Neural crest cell (in vitro differentiated cells): ENCODE measurements at places on chromosomes 5 and 9. TPM values are rescaled to one million over a fixed set of nuclear protein-coding genes. Genes with fewer than 3 reads are reported as not detected.

GMCL2 gene
- not detected in 2 replicates for total RNA-seq

SLC6A7 gene
- total RNA-seq: not detected in 2 replicates

LOX gene
- 1.2 and 1.4 TPM in 2 replicates for total RNA-seq

PGM5 gene
- total RNA-seq: 0.16 and 0.43 TPM in 2 replicates

NAIP gene
- total RNA-seq: 10.3 and 11.3 TPM in 2 replicates

DND1 gene
- total RNA-seq: 4.2 and 4.6 TPM in 2 replicates

- no peak for DNase-seq
- H3K36me3 ChIP-seq: peaks cover 2% of the 10 kb centered on the region
- H3K4me3 ChIP-seq: no peak overlapping the region
- H3K4me1 ChIP-seq: no peaks in the 10 kb centered on the region
Measured at GRCh38 chr5:128613128-128613527, 75.1 kb upstream of the FBN2 start.

- H3K4me1 ChIP-seq: peaks cover 42% of the 10 kb centered on the region
- H3K27me3 ChIP-seq: no peaks in the 10 kb centered on the region
- no peak overlapping the region for H3K27ac ChIP-seq
- no peak overlapping the region for H3K4me3 ChIP-seq
Measured at GRCh38 chr9:120922404-120923195, 4.0 kb downstream of the TRAF1 start.

GRCh38 chr9:35882263-35882848, 12.2 kb upstream of the OR13J1 start:
- H3K27ac ChIP-seq: no peak overlapping the region
- DNase-seq: peak; percentile 85
- H3K4me1 ChIP-seq: no peaks in the 10 kb centered on the region
- H3K4me3 ChIP-seq: no peak overlapping the region

GRCh38 chr5:140228364-140228837, 53.4 kb downstream of the CYSTM1 start:
- no peak for DNase-seq
- H3K36me3 ChIP-seq: peaks cover 3% of the 10 kb centered on the region
- no peaks in the 10 kb centered on the region for H3K27me3 ChIP-seq
- H3K27ac ChIP-seq: no peak overlapping the region

DNA sequence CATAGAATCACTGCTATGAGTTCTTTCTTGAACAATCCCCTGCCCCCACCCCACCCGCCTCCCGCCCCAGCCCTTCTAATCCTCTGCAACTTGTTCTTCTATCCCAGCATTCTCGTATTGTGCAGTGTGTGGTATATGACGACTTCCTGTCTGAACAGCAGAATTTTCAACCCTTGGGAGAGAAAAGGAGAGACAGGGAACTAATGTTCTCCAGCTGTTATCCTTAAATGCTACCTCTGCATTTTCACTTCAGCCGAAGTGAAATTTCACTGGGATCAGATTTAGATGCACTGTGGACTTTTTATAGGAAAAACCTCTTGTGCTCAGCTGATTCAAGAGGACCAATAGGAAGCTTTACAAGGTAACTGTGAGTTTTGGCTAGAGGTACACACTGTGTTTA, 2.2 kb downstream of the FBXL7 start:
- H3K36me3 ChIP-seq: peaks cover 11% of the 10 kb centered on the region
- no peak for DNase-seq
- peak overlapping the region; percentile 90 for H3K4me3 ChIP-seq
- H3K27ac ChIP-seq: no peak overlapping the region

- peaks cover 5% of the 10 kb centered on the region for H3K4me1 ChIP-seq
- no peaks in the 10 kb centered on the region for H3K36me3 ChIP-seq
- no peaks in the 10 kb centered on the region for H3K27me3 ChIP-seq
- DNase-seq: no peak
- no peak overlapping the region for H3K4me3 ChIP-seq
- H3K27ac ChIP-seq: no peak overlapping the region
Measured at GRCh38 chr5:173907686-173908371, 19.7 kb downstream of the CPEB4 start.

DNA sequence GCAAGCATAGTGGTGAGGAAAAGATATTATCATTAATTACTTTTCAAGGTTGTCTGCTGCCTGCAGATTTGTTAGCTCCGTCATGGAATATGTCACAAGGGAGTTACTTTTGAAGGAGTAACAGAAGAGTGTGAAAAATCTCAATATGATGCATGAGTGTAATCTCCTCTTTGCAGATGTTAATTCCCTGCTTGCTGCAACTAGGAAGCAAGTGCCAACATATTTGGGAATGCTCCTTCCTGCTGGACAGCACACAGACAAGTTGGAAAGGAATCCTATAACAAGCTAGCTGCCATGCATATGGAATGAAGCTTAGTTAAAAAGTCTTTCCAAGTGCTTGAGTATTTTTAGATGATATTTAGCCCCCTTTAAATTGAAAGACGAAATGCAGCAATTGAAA, 2023.6 kb upstream of the CDH6 start:
- no peaks in the 10 kb centered on the region for H3K36me3 ChIP-seq
- H3K27ac ChIP-seq: no peak overlapping the region
- no peak overlapping the region for H3K4me3 ChIP-seq
- H3K27me3 ChIP-seq: no peaks in the 10 kb centered on the region
- DNase-seq: no peak

- H3K4me1 ChIP-seq: peaks cover 70% of the 10 kb centered on the region
- H3K27ac ChIP-seq: no peak overlapping the region
- DNase-seq: no peak
- peaks cover 3% of the 10 kb centered on the region for H3K36me3 ChIP-seq
Measured at GRCh38 chr5:124997186-124997893, 250.9 kb upstream of the ZNF608 start.

GRCh38 chr5:144284931-144285502, 114.3 kb downstream of the KCTD16 start:
- DNase-seq: no peak
- H3K36me3 ChIP-seq: no peaks in the 10 kb centered on the region
- H3K4me1 ChIP-seq: peaks cover 10% of the 10 kb centered on the region
- H3K4me3 ChIP-seq: no peak overlapping the region
